ENCODE measurements at places on chromosomes 7 and 10. TPM values are rescaled to one million over a fixed set of nuclear protein-coding genes. Genes with fewer than 3 reads are reported as not detected.

DNA sequence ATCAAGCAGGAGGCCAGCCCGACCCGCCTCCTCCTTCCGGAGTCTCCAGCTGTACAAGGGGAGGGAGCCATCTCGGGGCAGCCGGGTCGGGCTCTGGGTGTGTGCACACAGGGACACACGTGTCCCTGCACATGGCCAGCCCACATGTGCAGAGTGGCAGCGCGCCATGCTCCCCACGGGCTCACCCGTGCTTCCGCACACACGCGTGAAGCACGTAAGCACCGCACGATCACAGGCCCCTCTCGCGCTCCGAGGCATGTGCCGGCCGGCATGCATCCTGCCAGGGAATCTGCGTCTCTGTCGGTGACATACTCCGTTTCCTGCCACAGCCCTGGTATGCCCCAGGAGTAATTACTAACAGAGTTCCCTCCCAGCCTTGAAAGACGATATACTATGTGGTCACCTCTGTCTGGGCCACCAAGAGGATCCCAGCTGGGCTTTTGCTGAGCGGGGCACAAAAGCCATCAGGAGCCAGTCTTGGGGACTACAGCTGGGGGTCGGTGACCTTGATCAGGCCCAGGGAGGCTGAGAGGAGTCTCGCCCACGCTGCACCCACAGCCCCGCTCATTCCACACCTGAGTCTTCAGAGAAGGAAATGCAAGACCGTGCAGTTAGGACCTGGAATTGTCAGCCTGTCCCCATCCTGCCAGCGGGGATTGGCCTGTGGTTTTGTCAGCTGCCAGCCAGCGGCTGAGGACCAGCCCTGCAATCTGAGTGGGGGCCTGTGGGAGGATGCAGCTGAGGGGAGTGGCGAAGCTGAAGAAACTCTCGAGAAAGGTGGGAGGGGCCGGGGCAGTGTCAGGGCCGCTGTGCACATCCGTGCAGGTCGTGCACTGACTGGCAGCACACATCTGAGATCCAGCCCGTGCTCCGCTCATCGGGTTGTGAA lies 11.0 kb upstream of the LFNG start:
- H3K36me3 ChIP-seq = no peaks in the 10 kb centered on the region
- no peaks in the 10 kb centered on the region for H3K27me3 ChIP-seq
- peak; percentile 51 for DNase-seq

GRCh38 chr10:104117839-104118323 lies 4.1 kb upstream of the SFR1 start:
- H3K27me3 ChIP-seq = no peaks in the 10 kb centered on the region
- H3K27ac ChIP-seq = no peak overlapping the region
- no peak overlapping the region for H3K4me3 ChIP-seq
- H3K4me1 ChIP-seq = no peaks in the 10 kb centered on the region
- DNase-seq = no peak

DNA sequence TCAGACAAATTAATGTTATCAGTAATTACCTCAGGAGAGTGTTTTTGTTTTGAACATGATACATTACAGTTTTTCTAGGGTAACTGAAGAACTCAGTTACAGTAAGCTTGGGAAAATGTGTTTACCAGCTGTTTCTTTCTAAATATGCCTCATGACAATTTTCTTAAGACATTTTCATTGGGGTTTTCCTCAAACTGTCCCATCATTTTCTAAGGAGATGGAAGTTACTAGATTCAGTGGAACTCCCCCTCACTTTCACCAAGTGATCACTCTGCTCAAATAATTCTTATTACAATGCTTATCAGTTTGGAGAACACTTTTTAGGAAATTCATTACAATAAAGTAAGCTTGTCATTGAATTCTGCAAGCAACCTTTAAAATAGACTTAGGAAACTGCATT lies 6.4 kb upstream of the SPAG6 start:
- no peak overlapping the region for H3K4me3 ChIP-seq
- peaks cover 76% of the 10 kb centered on the region for H3K27me3 ChIP-seq
- no peaks in the 10 kb centered on the region for H3K36me3 ChIP-seq
- H3K27ac ChIP-seq = no peak overlapping the region

- H3K36me3 ChIP-seq = no peaks in the 10 kb centered on the region
- no peaks in the 10 kb centered on the region for H3K27me3 ChIP-seq
- peak; percentile 86 for DNase-seq
- no peaks in the 10 kb centered on the region for H3K4me1 ChIP-seq
Observed at GRCh38 chr10:96642973-96643372, 56.2 kb upstream of the TM9SF3 start.

- H3K27ac ChIP-seq = no peak overlapping the region
- H3K4me3 ChIP-seq = no peak overlapping the region
- DNase-seq = no peak
- no peaks in the 10 kb centered on the region for H3K4me1 ChIP-seq
- H3K36me3 ChIP-seq = no peaks in the 10 kb centered on the region
- no peaks in the 10 kb centered on the region for H3K27me3 ChIP-seq
Observed at GRCh38 chr10:113232928-113233511, 283.0 kb downstream of the TCF7L2 start.

DNA sequence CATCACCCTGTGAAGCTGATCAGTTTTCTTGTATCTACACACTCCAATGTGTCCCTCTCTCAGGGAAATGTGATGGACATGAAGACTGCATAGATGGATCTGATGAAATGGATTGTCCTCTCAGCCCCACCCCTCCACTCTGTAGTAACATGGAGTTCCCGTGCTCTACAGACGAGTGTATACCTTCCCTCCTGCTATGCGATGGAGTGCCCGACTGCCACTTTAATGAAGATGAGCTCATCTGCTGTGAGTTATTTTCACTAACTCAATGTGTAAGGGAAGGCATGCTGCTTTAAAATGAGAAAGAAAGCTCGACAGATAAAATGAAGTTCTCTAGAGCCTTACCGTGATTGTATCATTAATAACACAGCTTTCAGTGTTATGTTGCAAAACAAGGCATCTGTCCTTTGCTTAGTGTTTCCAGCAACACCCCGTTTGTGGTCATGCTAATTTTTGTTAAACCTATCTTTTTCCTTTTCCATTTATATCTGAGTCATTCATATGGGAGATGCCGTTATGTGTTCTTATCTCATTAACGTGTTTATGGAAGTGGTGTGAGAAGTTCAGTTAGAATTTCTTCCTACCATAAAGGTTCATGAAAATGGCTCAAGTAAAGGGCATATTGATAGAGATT lies 220.9 kb upstream of the PLXDC2 start:
- H3K36me3 ChIP-seq = no peaks in the 10 kb centered on the region
- H3K4me1 ChIP-seq = no peaks in the 10 kb centered on the region
- H3K27me3 ChIP-seq = no peaks in the 10 kb centered on the region

DNA sequence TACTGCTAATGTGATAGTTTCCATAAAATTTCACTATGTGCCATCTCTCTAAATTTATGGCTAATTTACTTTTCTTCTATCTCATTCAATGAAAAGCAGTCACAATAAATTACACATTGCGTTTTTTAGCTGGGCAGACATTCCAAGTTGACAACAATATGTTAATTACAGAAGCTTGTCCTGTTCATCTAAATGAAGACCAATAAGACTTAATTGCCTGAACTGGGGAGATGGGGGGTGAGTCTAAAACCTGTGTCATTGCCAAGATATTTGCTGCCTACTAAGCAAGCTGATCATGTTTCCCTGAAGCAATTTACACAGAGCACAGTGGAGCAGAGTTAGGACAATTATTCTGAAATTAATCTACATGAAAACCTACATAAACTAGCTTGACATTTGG lies 89.3 kb upstream of the ADRB1 start:
- H3K27me3 ChIP-seq = no peaks in the 10 kb centered on the region
- peaks cover 6% of the 10 kb centered on the region for H3K4me1 ChIP-seq
- no peak overlapping the region for H3K27ac ChIP-seq
- no peak for DNase-seq
- H3K36me3 ChIP-seq = no peaks in the 10 kb centered on the region

GRCh38 chr7:57425969-57426628 lies 23.9 kb upstream of the ZNF716 start:
- no peak overlapping the region for H3K27ac ChIP-seq
- DNase-seq = no peak
- H3K4me1 ChIP-seq = no peaks in the 10 kb centered on the region
- no peaks in the 10 kb centered on the region for H3K36me3 ChIP-seq

- H3K4me3 ChIP-seq = no peak overlapping the region
- H3K27me3 ChIP-seq = no peaks in the 10 kb centered on the region
- no peak overlapping the region for H3K27ac ChIP-seq
- H3K4me1 ChIP-seq = no peaks in the 10 kb centered on the region
- no peak for DNase-seq
- no peaks in the 10 kb centered on the region for H3K36me3 ChIP-seq
Observed at GRCh38 chr10:127338399-127339110, 142.2 kb upstream of the INSYN2A start.

- no peak for DNase-seq
- H3K27me3 ChIP-seq = no peaks in the 10 kb centered on the region
- no peaks in the 10 kb centered on the region for H3K4me1 ChIP-seq
- H3K4me3 ChIP-seq = no peak overlapping the region
Observed at GRCh38 chr7:16606704-16607103, 38.9 kb downstream of the ANKMY2 start.

DNA sequence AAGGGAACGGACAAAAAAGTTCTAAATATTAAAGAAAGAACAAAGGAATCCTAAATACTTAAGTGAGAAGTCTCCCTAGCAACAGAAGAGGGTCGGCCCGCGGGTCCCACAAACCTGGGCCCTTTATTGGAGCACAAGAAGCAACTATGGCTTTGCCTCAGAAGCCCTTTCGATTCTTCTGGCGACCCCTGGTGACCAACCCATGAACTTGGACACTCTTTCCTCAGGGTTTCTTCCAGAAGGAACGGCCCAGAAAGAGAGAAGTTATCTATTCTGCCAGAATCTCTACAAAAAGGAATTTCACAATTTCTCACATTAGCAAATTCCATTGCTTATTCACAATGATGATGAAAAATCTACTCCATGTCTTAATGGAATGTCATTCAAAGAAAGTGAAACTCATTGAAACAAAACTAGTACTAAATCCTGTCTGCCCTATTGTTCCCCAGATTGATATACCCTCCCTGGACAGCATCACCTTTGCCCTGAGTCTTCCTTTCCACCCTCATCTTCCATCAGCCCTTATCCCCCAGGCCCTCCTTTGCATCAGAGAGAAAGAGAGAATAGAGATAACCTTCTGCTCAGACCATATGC lies 43.7 kb downstream of the CPVL start:
- H3K27me3 ChIP-seq = no peaks in the 10 kb centered on the region
- H3K36me3 ChIP-seq = no peaks in the 10 kb centered on the region
- no peak overlapping the region for H3K4me3 ChIP-seq
- no peaks in the 10 kb centered on the region for H3K4me1 ChIP-seq
- DNase-seq = peak; percentile 80

DNA sequence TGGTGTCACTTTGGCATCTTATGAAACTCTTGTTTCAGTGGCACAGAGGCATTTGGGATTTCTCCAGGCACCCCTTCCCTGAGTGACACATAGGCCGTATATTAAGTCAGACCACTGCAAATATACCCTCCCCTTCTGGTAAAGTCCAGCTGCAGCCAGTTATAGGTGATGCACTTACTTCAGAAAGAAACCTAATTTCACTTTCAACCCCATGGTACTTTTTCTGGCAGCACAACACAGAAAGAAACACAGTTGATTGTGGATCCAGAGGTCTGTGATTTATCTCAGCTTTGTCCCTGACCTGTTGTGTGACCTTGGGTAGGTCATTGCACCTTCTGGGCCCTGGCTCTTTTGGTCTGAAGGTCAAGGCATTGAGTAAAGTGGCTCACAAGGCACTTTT lies 173.2 kb downstream of the BUB3 start:
- no peak for DNase-seq
- no peaks in the 10 kb centered on the region for H3K36me3 ChIP-seq
- H3K4me3 ChIP-seq = no peak overlapping the region
- H3K4me1 ChIP-seq = no peaks in the 10 kb centered on the region
- H3K27ac ChIP-seq = no peak overlapping the region
- no peaks in the 10 kb centered on the region for H3K27me3 ChIP-seq

GRCh38 chr10:98852686-98853085 lies 383.0 kb downstream of the HPSE2 start:
- H3K27me3 ChIP-seq = no peaks in the 10 kb centered on the region
- no peaks in the 10 kb centered on the region for H3K36me3 ChIP-seq
- DNase-seq = no peak
- H3K4me1 ChIP-seq = no peaks in the 10 kb centered on the region

DNA sequence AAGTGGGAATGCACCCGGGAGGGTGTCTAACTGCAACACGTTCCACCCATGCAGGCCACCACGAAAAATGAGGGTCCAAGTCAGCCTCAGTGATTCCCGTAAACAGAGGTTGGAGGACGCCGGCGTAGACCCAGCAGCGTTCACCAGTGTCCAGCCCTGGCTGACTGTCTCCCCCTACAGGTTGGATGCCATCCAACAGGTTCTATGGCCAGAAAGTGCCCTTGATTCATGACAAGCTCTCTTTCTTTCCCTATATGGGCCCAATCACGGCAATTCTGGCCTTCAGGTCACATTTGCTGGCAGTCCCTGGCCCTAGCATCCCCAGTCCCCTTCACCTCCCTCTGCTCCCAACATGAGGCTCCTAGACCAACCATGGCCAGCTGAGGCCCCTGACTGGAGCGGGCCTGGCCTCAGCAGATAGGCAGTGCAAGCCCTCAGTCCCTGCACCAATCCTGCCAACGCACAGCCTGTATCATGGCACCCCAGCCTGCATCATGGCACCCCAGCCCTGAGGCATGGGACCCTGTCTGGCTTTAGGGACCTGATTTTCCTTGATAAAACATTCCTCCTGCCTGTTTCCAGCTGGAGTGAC lies 227.4 kb downstream of the GRID1 start:
- H3K27me3 ChIP-seq = no peaks in the 10 kb centered on the region
- H3K27ac ChIP-seq = no peak overlapping the region
- no peaks in the 10 kb centered on the region for H3K4me1 ChIP-seq
- H3K4me3 ChIP-seq = no peak overlapping the region
- no peaks in the 10 kb centered on the region for H3K36me3 ChIP-seq

- no peak overlapping the region for H3K27ac ChIP-seq
- H3K4me3 ChIP-seq = no peak overlapping the region
- H3K36me3 ChIP-seq = no peaks in the 10 kb centered on the region
- H3K4me1 ChIP-seq = no peaks in the 10 kb centered on the region
Observed at GRCh38 chr7:151843181-151843580, 33.7 kb downstream of the PRKAG2 start.

DNA sequence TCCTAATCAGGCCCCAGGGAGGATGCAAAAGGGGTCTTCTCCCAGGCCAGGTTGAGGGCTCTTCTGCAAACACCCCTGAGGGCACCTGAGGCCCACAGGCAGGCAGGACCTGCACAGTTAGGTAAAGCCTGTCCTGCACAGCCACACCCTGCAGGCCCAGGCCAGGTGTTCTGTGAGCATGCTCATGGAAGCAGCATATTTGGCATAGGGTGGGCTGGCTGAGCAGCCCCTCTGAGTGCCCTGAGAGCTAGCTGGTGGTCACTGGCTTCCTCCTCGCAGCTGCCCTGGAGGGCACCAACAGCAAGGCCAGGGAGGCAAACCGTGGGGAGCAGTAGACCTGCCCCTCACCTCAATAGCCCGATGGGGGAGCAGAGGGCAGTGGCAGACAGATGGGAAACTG lies 3.7 kb upstream of the RET start:
- H3K27ac ChIP-seq = no peak overlapping the region
- no peaks in the 10 kb centered on the region for H3K4me1 ChIP-seq
- H3K27me3 ChIP-seq = peaks cover 8% of the 10 kb centered on the region
- H3K36me3 ChIP-seq = no peaks in the 10 kb centered on the region
- no peak overlapping the region for H3K4me3 ChIP-seq

GRCh38 chr7:130141884-130142653 lies 63.1 kb downstream of the TMEM209 start:
- no peak overlapping the region for H3K27ac ChIP-seq
- H3K4me1 ChIP-seq = peaks cover 4% of the 10 kb centered on the region
- DNase-seq = peak; percentile 30

RET gene
- total RNA-seq = 3.3 TPM

DEPP1 gene
- 11.1 TPM for total RNA-seq

PPP1R3C gene
- total RNA-seq = 6.5 TPM

NAT16 gene
- not detected for total RNA-seq

DENND2A gene
- total RNA-seq = 9.2 TPM

NOD1 gene
- total RNA-seq = 14.0 TPM

TMEM196 gene
- total RNA-seq = not detected

TDRD1 gene
- total RNA-seq = 0.05 TPM

TMEM236 gene
- total RNA-seq = 16.6 TPM

CNTNAP2 gene
- 8.5 TPM for total RNA-seq

VPS50 gene
- 27.2 TPM for total RNA-seq

PIK3CG gene
- total RNA-seq = 2.3 TPM
